ENCODE measurements at places on chromosomes 5 and 9.

- DNase-seq = no peak
Observed at GRCh38 chr9:89494199-89494598, 3.7 kb downstream of the SEMA4D start.

DNA sequence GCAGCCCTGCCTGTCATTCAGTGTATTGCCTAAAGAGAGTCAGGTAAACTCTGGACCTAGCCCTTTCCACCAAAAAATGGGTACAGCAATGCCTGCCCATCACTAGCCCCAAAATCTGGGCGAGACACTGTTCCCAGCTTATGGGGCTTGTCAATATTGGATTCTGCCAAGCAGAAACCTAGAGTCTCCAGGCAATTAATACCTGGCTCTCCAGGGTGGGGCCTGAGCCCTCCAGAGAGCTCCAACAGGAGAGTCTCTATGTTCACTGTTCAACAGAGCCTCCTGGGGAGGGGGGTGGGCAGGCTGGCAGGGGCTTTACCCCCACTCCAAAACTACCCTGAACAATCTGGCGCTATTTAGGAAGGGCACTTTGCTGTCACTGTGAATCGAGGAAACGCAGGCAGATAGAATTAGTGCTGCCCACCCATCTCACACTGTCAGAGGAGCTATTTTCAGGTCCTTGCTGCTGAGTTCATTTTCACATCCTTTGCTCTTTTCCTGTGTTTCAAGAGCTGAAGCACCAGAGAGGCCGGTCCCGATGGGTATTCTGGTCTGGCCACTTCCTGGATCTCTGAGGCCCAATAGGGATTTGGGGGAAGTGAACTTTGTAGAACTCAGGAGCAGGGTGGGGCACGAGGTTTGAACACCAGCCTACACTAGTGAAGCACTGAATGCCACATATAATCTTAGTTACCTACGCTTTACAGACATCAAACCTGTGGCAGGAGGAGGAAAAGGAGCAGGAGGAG, 121.8 kb downstream of the C5orf15 start:
- no peak for DNase-seq

GRCh38 chr5:67875601-67876000, 340.0 kb upstream of the PIK3R1 start:
- DNase-seq = peak; percentile 35

GRCh38 chr5:171207256-171207847, 101.7 kb upstream of the TLX3 start:
- peak; percentile 59 for DNase-seq

DNA sequence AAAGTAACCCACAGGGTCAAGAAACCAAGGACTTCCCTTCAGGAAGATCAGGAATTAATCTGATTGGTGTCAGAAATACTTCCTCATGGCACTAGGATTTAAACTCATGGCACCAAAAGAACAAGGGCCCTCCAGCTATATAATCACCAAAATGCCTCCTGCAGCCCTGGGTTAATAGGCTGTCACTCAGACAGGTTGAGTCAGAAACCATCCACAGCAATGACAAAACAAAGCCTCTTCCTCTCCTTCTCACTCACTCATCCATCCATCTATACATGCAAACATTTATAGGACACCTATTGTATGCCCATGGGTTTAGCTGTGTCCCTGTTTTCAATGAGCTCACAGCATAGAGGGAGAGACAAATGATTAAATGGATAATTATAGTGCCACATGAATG, 62.5 kb upstream of the SPOCK1 start:
- no peak for DNase-seq

- no peak for DNase-seq
Observed at GRCh38 chr5:176643491-176644219, 3.6 kb upstream of the TSPAN17 start.

GRCh38 chr5:136198453-136198852, 5.5 kb upstream of the SMIM32 start:
- DNase-seq = no peak

- no peak for DNase-seq
Observed at GRCh38 chr9:135067096-135067710, 20.3 kb upstream of the OLFM1 start.

DNA sequence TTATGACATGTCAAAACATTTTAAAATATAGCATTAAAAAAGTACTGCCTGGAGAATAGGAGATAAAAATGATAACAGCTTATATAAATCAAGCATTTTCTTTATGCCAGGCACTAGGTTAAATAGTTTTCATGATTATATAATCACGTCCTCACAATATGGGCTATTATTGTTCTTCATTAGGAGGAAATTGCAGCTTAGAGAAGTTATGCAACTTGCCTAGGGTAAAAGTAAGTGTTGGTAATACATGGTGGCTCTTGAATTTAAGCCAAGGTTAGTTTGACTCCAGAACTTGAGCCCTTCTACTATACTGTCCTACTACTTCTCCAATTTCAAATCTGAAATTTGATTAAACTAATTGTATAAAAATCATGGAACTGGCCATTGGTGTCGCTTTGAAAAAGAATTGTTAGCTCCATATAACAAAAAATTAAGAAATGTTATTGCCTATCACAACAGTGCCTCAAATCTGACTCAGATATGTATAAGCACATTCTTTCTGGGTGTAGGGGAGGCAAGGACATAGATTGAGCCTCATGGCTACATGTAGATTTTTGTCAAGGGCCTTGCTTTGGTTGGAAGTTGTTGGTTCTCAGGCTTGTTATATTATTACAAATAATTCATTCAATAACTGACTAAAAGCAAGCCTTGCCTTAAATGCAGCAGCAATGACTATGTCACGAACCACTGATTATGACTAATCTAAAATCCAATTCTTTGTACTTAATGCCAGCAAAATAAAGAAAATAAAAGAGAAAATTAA, 223.5 kb upstream of the DAB2 start:
- DNase-seq = no peak

GRCh38 chr5:40572391-40572790, 107.3 kb upstream of the PTGER4 start:
- no peak for DNase-seq

DNA sequence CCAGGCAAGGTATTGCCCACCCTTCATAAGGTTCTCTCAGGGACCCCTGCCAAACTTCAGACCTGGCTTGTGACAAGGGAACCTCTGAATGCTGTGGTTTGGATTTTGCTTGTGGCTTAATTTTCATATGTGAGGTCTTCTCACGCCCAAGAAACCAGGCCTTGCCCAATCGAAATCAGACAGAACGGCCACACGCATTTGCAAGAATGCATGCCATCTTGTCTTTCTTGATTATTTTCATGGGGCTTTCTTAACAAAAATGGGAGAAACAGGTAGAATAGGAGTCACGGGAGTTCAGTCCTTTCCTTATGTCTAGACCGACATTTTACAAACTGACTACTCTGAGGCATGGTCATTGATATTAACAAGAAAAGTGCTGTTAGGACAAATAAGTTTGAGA, 170.2 kb upstream of the PAPPA start:
- no peak for DNase-seq

GRCh38 chr9:104025945-104026344, 68.2 kb upstream of the SMC2 start:
- no peak for DNase-seq

- DNase-seq = no peak
Observed at GRCh38 chr9:136881691-136882108, 4.6 kb upstream of the TRAF2 start.

GRCh38 chr5:91111473-91112238, 271.5 kb downstream of the ARRDC3 start:
- no peak for DNase-seq

DNA sequence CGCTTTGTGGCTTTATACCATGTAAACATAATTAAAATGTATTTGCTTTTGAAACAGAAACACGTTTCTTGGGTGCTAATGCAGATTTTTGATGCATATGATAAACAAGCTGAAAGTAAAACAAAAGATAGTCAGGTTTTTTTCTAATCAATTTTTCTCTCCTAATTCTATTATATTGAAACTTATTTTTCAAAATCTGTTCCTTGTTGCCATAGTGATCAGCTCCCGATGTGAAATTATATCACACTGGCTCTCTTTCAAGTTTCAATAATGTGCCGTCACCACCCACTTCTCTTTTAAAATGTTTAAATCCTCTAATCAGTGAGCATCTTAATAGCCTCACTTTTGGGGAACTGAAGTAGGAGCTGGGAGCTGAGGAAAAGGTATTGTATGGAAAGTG, 36.4 kb upstream of the DAPK1 start:
- no peak for DNase-seq

DNA sequence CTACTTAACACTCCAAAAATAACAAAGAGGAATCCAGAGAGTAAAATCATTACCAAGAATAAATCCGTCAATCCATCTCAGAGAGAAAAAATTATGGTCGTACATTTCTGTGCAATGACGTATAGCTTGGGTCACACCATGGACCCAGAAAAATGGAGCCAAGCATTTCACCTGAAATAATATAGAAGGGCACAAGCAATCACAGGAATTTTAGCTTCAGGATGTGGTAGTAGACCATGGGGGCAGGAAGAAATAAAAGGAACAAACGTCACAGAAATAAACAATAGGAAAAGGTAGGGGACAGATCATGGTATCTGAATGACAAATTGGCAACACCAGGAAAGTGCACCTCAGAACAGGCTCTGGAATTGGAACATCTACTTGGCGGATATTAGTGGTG, 231.0 kb downstream of the PLK2 start:
- DNase-seq = no peak

DNA sequence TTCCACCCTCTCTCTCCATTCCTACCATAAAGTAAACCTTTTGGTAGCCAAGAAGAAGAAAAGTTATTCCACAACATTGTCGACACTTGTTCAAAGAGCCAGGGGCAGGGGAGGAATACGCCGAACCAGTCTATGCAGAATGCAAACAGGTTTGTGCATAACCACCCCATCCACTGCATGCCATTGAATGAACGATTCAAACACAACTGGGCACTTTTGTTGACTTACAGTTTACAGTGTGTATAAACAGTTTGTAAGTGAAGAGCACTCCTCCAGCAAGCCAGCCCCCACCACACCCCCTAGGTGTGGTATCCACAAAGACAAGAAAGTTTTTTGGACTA, 6.8 kb upstream of the S1PR3 start:
- DNase-seq = no peak

- no peak for DNase-seq
Observed at GRCh38 chr9:135198586-135199285, 111.3 kb downstream of the OLFM1 start.

DNA sequence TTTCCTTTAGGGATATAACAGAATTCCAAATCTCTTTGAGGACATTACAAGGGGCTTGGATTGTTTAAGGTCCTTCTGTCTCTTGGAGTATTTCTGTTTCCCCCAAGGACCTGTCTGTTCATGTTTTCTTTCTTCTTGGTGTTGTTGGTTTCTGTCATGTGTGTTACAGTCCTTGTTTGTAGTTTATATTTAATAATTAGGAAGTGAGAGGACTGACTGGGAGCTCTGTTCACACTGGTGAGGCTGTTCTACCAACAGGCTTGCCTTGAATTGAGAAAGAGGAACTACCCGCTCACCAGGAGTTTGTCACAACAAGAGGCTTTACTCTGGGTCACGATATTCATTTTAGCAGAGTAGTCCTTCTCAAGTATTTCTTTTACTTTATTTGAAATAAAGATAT, 119.2 kb upstream of the SV2C start:
- DNase-seq = no peak

- peak; percentile 88 for DNase-seq
Observed at GRCh38 chr5:177116631-177117373, 16.8 kb upstream of the NSD1 start.

DNA sequence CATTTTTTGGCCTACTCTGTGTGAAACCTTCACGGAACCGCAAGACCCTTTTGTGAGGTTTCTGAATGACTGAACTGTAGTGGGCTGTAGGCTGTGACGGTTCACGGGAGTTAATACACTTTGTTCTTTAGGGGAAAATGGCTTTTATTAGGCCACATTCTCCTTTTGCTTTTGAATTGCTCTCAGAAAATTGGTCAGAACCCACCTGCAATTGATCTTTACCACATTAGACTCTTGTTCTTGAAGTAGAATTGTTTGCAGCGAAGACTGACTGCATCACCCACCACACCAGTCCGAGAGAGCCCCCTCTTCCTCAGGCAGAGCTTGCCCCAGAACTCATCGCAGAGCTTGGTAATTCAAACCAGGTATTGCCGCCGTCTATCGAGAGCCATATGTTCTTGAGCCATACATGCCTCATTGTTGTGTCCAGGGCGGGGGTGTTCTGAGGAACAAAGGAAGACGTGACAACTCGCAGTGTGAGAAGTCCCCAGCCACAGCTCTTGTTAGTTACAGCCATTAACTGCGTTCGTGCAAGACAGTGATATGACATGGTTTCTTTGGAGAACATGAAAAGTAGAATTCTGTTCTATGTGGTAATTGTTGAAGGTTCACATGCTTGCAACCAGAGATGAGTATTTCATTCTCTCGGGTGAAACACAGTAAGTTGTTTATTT, 166.4 kb upstream of the OTULINL start:
- peak; percentile 44 for DNase-seq

- DNase-seq = peak; percentile 5
Observed at GRCh38 chr5:148384380-148384737, 601 bp downstream of the FBXO38 start.

- DNase-seq = no peak
Observed at GRCh38 chr9:136769710-136770191, 5.4 kb upstream of the LCN15 start.

DNA sequence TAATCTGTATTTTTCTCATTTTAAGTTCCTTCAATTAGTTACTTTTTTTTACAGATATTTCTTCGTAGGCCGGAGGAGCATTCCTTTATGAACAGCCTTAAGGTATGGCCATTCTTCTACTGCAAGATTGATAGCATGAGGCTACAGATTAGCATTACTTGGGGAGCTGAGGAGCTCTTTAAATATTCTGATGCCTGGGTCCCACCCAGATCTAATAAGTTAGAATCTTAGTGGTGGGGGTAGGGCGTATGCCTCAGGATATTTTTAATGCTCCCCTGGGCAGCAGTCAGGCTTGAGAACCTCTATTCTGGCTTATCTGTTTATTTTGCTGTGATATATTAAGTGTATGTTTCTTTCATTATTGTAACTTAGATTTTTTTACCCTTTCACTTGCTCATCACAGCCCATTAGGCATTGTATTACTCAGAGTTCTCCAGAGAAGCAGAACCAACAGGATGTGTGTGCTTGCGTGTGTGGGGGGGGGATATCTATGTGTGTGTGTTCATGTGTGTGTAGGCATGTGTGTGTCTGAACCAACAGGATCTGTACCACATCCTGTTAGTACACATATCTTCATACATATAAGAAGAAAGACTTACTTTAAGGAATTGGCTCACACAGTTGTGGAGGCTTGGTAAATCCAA, 91.8 kb upstream of the MTAP start:
- DNase-seq = peak; percentile 73

DNA sequence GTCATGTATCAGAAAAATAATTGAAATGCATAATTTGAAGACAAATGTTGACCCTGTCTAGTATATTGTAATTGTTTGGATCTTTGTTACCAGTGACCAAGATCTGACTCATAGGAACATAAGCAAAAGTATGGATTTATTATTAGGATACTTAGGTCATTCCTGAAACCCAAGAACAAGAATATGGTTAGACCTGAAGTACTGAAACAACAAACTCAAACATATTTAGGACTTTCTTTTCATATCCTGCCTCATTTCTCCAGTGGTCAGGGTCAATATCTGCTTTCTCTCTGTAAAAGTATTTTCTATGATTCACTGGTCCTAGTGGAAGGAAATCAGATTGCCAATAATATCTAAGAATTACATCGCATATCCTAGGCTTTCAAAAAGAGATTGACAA, 1937.1 kb upstream of the WWC1 start:
- peak; percentile 56 for DNase-seq

All from fibroblast of skin of right biceps (primary cell).